ENCODE measurements at places on chromosomes 5 and 9. TPM values are rescaled to one million over a fixed set of nuclear protein-coding genes. Genes with fewer than 3 reads are reported as not detected.

The NUTM2G gene
- not detected for total RNA-seq

The PCDHA9 gene
- under 0.01 TPM for total RNA-seq

- peaks cover 3% of the 10 kb centered on the region for H3K4me1 ChIP-seq
- no peaks in the 10 kb centered on the region for H3K36me3 ChIP-seq
- peaks cover 8% of the 10 kb centered on the region for H3K27me3 ChIP-seq
- peak; percentile 19 for DNase-seq
- H3K27ac ChIP-seq, result no peak overlapping the region
These were observed 24.0 kb upstream of the SLC9A3 start for GRCh38 chr5:548256-548655.

DNA sequence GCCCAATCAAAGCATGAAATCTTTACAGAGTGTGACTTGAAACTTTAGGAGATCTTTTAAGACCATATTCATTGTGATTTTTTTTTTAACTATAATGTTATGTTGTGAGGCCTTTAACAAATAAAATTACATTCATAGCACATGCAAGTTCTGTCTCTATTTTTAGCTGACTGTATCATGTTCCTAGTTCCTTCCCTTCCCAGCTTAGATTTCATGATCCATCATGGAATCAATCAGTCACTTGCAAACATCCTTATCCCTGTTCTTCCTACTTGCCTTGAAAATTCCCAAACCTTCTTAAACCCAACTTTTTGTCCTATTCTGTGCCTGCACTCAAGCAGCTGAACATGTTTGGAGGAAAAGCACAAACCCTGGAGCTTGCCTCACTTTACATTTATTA lies 141.8 kb downstream of the DMXL1 start:
- no peak overlapping the region for H3K4me3 ChIP-seq
- no peaks in the 10 kb centered on the region for H3K27me3 ChIP-seq
- H3K4me1 ChIP-seq, result no peaks in the 10 kb centered on the region
- DNase-seq, result no peak
- H3K36me3 ChIP-seq, result no peaks in the 10 kb centered on the region

DNA sequence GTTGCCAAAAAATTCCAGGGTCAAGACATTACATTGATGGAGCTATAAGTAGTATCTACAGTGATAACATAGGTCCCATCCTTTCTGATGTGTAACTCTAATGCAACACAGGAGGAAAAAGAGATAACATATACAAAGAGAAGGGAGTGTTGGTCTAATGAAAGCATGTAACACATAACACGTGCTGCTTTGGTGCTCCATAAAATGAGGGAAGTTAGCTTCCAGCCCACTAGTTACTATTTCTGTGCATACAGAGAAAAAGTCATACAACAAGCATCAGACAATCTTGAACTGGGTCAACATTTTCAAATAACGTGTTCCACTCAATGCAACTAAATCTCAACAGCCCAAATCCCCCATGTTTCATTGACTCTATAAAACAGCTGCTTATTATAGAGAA lies 11.7 kb downstream of the MLLT3 start:
- H3K27ac ChIP-seq, result no peak overlapping the region
- peaks cover 3% of the 10 kb centered on the region for H3K4me1 ChIP-seq
- H3K27me3 ChIP-seq, result no peaks in the 10 kb centered on the region
- DNase-seq, result no peak

DNA sequence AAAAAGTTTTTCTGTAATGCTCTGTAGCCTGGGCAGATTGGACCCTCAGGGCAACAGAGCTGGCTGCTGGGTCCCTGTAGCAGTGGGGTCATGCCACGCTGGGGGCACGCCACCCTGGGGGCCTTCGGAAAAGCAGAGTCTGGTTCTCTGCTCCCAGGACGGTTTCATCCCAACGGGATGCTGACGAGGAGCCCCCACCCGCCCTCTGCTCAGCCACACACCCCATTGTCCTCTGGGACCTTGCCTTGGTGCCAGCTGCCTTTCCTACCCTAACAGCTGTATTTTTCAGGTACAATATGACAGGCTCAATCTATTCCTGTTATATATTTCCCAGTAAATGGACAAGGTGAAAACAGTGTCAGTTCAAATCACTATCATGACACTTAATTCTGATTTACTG lies 29.0 kb upstream of the MVB12B start:
- DNase-seq, result no peak
- no peak overlapping the region for H3K27ac ChIP-seq
- H3K27me3 ChIP-seq, result peaks cover 47% of the 10 kb centered on the region
- H3K4me3 ChIP-seq, result no peak overlapping the region
